ENCODE measurements at places on chromosomes 13 and 19.

DNA sequence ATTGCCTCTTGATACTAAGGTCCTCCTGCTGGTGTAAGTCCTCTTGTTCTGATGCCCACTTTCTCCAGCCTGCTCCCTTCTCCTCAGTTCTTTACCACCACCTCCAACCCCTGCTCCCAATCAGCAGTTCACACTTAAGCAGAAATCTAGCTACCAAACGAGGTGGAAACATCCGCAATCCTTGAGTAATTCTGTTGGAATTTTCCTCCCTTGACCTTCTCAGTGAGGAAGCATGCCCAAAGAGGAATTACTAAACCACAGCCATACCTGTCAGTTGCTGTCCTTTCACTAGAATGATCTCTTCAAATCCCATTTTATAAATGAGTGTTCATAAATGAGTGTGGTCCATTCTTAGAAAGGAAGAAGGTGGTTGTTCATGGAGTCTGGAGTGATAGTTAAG, 289.9 kb downstream of the DACH1 start:
- no peak for DNase-seq

GRCh38 chr13:100213576-100213975, 124.7 kb downstream of the PCCA start:
- no peak for DNase-seq

DNA sequence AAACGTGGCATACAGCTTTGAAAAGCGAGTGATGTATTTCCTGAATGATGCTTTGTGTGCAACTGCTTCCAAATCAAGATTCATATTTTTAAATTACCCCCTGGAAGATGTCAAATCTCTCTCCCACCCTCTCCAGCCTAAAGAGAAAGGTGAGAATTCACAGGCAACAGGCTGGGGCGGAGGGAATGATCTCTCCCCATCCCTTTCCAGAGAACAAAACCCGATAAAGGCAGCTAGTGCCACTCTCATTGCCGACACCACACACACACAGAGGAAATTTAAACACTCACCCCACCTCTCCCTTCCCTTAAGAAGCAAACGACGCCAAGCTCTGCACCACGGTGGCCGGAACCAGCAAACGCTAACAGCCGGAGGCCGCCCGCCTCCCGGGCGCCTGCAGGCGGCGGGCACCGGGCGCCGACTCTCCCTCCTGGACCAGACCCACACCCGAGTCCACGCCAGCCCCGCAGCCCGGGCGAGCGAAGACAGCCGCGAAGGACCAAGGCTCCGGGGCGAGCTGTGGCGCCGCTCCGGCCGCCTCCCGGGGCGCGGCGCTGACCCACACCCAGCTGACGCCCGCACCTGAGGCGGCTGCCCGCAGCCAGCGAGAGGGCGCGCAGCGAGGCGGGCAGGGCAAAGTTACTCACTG, 477 bp downstream of the LNX2 start:
- DNase-seq, result no peak

GRCh38 chr19:17200408-17201079, 14.6 kb upstream of the USE1 start:
- DNase-seq, result no peak

DNA sequence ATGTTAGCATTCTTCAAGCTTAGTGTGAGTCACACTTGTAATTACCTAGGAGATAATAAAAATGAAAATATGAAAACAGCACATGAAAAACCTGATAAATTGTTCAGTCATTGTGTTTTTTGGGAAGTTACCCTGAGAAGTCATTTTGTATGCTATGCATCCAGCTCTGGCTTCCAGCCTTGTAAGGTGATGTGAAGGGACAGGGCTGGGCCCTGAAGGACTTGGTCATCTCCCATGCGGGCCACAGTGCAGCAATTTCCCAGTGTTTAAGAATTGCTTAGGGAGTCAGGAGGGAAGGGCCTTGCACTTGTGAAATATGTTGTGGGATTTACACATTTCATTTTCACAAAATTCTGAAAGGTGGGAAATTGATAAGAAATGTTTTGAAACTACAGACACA, 41.3 kb downstream of the ARHGEF7 start:
- DNase-seq, result no peak

DNA sequence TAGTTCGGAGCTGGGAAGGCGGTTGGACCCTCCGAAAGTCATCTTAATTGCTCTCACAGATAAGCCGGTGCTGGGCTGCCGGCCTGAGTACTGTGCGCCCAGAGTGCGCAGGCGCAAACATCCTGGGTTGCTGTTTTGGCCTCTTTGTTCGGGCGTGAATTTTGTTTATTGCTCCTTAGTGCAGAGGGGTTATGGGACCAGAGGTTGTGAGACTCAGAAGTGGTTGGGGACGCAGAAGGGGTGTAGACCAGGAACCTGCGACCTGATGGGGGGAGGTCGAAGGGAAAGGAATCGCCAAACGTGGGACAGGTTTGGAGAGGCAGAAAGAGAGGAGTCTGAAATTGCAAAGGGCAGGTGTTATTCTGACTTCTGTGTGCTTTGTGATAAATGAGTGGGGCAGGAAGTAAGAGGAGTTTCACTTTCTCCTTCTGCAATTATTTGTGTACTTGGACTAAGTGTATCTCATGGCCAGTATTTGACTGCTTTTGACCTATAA, 607 bp upstream of the ZNF566 start:
- peak; percentile 74 for DNase-seq

GRCh38 chr19:41853768-41854167, 6.3 kb upstream of the RPS19 start:
- DNase-seq, result no peak

DNA sequence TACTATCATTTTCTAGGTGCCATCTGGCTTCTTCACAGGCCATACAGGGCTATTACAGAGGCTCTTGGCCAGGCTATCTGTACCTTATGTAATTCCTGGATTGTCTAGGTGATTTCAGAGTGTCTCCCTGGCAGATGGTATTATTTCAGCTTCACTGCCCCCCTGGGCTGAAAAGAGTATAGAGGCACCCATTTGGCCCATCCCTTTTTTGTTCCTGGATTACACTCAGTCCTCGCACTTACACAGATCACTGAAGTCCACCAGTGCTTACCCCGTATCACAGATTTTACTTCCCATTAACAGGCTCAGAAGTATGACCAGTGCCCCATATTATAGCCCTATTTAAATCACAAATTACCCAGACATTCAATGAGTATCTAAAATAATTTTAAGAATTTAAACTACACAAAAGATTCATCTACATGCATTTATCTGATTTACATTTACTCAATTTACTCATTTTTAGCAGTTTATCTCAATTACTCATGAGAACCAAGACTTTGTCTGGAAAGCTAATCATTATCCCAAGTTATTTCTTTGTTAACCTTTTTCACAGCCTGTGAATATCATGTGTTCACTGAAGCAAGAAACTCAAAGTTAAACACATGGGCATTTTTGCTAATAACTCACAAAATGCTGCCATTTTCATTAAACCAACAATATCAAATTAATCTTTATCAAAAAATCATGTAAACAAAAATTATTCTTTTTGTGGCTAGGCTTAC, 121.0 kb downstream of the PCDH20 start:
- DNase-seq, result no peak

DNA sequence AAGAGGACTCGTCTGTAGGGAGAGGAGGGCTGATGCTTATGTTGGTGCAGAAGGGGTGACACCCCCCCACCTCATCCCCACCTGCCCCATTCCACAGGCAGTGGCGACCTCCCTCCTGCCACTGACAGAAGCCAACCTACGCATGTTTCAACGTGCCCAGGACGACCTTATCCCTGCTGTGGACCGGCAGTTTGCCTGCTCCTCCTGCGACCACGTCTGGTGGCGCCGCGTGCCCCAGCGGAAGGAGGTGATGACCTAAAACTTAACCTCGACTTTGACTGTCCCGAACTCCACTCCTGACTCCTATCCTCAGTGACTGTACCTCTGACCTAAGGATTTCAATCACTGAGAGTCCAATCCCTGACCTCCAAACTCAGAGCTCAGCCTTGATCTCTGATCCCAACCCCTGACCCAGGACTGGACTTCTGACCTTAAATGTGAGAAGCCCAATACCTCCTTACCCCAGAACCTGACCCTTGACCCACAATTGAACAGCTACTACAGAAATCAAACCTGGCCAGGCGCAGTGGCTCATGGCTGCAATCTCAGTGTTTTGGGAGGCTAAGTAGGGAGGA, 3.8 kb downstream of the SHFL start:
- DNase-seq, result no peak

GRCh38 chr13:24615114-24615513, 65.1 kb upstream of the ATP12A start:
- no peak for DNase-seq

DNA sequence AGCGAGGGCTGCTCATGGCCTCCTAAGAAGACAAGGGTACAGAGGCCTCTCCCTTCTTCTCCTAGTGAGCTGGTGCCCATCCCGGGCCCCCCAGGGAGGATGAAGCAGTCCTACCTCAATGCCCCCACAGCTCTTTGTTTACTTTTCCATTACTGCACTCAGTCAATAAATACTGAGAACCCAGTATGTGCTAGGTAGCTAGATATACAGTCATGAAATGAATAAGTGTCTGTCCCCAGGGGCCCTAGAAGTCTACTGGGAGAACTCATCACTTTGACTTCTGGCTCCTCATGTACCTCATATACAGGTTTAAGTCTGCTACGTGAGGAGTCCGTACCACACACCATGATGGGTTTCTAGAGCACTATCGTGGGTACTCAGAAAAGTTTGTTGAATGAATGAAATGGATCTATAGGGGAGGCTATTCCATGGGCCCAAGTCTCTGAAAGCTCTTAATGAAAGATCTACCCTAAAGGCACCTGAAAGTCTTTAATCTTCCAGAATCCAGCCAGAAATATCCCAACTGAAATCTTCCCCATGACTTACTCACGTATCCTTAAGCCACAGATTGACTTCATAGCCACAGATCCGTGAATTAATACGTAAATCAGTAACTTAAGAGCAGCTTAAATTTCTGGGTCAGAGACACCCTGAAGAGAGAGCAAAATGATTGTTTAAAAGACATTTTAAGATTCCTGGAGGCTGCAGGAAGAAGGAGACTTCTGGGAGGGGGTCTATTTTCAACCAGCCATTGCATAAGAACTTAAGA, 51.6 kb upstream of the POMP start:
- no peak for DNase-seq

GRCh38 chr13:94351292-94351990, 128.0 kb downstream of the DCT start:
- no peak for DNase-seq

- no peak for DNase-seq
Measured at GRCh38 chr13:46698910-46699460, 98.0 kb downstream of the ESD start.

GRCh38 chr13:39484506-39485313, 118.3 kb downstream of the LHFPL6 start:
- no peak for DNase-seq

DNA sequence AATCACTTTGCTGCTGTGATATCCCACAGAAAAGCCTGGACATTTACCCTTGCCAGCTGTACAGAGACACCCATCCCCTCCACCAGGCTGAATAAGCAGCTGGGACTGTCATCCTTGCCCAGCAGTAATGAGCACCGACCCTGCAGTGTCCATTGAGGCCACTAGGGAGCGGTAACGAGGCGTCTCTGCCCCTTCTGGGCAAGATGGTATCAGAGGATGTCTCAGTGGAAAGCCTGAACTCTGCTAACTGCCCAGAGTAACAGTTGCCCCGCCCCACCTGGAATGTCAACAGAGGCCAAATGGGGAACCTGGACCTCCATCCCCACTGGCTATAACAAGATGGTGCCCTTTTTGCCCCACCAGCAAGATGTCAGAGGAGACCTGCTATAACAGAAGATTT, 22.8 kb upstream of the CEACAM20 start:
- no peak for DNase-seq

DNA sequence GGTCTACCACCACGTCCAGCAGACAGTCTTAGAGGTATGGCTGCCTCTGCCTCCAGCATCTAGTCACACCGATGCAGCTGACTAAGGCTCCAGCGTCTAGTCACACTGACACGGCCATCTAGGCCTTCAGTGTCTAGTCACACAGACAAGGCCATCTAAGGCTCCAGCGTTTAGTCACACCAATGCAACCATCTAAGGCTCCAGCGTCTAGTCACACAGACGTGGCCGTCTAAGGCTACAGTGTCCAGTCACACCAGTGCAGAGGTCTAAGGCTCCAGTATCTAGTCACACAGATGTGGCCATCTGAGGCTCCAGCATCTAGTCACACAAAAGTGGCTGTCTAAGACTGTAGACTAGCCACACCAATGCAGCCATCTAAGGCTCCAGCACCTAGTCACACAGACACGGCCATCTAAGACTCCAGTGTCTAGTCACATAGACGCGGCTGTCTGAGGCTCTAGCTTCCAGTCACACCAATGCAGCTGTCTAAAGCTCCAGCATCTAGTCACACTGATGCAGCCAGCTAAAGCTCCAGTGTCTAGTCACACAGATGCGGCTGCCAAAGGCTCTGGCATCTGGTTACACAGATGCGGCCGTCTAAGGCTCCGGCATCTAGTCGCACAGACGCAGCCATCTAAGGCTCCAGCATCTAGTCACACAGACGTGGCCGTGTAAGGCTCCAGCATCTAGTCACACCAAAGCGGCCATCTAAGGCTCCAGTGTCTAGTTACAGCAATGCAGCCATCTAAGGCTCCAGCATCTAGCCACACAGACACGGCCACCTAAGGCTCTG, 55.1 kb downstream of the KLF2 start:
- DNase-seq, result no peak

GRCh38 chr13:72368031-72368430, 359.4 kb downstream of the MZT1 start:
- no peak for DNase-seq

DNA sequence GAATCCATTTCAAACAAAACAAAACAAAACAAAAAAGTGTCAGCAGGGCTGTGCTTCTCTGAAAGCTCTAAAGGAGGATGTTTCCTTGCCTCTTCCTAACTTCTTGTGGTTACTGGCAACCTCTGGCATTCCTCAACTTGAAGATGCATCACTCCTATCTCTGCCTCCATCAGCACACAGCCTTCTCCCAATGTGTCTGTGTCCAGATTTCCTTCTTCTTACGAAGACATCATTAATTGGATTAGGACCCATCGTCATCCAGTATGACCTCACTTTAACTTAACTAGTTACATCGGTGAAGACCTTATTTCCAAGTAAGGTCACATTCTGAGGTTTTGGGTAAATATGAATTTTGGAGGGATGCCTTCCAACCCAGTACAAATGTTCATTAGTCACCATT, 33.8 kb upstream of the GTF2F2 start:
- DNase-seq, result no peak

DNA sequence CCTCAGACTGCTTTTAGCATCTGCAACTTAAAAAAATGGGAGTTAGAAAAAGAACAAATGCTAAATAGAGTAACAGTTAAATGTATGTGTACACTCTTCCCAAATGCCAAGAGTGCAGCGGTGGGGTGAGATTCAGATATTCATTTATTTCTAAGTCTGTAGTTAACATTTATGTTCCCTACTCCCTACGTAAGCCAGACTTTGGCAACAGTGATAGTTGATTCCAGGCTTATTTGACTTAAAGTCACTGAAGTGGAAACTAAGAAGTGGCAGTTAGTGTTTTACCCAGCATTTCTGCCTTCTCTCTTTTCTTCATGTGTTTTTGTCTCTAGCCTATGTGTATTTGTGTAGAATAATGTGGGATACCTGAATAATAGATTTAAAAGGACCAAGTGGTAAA, 4.5 kb downstream of the MIR17HG start:
- no peak for DNase-seq
